Hepatocyte (in vitro differentiated cells): ENCODE measurements at places on chromosomes 5 and 9. TPM values are rescaled to one million over a fixed set of nuclear protein-coding genes. Genes with fewer than 3 reads are reported as not detected.

HSD17B3 gene
- total RNA-seq = 0.67 and 2.5 TPM in 2 replicates

NME5 gene
- 2.2 and 2.3 TPM in 2 replicates for total RNA-seq

POU5F2 gene
- 1.2 and 1.3 TPM in 2 replicates for total RNA-seq

GABRA6 gene
- not detected in 2 replicates for total RNA-seq

SOHLH1 gene
- total RNA-seq = not detected in 2 replicates

SV2C gene
- total RNA-seq = under 0.01 and 0.12 TPM in 2 replicates

RBM22 gene
- 39.3 and 42.6 TPM in 2 replicates for total RNA-seq

PCDHGA2 gene
- total RNA-seq = 0.08 TPM in 1 of 2 replicates, not detected in the other

FAM221B gene
- total RNA-seq = not detected in 2 replicates

IL13 gene
- not detected in 2 replicates for total RNA-seq

SHOC1 gene
- 0.04 and 0.37 TPM in 2 replicates for total RNA-seq

PCDHGB6 gene
- total RNA-seq = 11.6 and 13.6 TPM in 2 replicates

TAF11L9 gene
- total RNA-seq = not detected in 2 replicates

WNT8A gene
- not detected in 2 replicates for total RNA-seq

SPATA31D4 gene
- not detected in 2 replicates for total RNA-seq

TAF1L gene
- total RNA-seq = not detected in 2 replicates

SDHA gene
- total RNA-seq = 91.2 and 102 TPM in 2 replicates

MARCHF11 gene
- total RNA-seq = not detected in 2 replicates

C9orf40 gene
- total RNA-seq = 10.1 and 13.0 TPM in 2 replicates

SH3RF2 gene
- total RNA-seq = 32.0 and 35.1 TPM in 2 replicates

ADGRD2 gene
- not detected in 2 replicates for total RNA-seq

GMCL2 gene
- not detected in 2 replicates for total RNA-seq

LPAR1 gene
- total RNA-seq = 36.8 and 45.9 TPM in 2 replicates

ZNF608 gene
- total RNA-seq = 28.5 and 30.0 TPM in 2 replicates

NUTM2F gene
- total RNA-seq = 0.32 and 0.87 TPM in 2 replicates

F2RL2 gene
- 2.3 and 2.6 TPM in 2 replicates for total RNA-seq

MGAT1 gene
- 137 and 152 TPM in 2 replicates for total RNA-seq

PCDHA6 gene
- 3.2 and 3.4 TPM in 2 replicates for total RNA-seq

FYB1 gene
- total RNA-seq = 2.4 and 2.6 TPM in 2 replicates

LCN6 gene
- total RNA-seq = not detected in 2 replicates

PLPPR1 gene
- 2.1 and 2.6 TPM in 2 replicates for total RNA-seq

ANKRD34B gene
- not detected in 2 replicates for total RNA-seq

SLC1A3 gene
- 42.3 and 44.1 TPM in 2 replicates for total RNA-seq

EPB41L4B gene
- 20.6 and 23.1 TPM in 2 replicates for total RNA-seq

GZMA gene
- total RNA-seq = not detected in 2 replicates

ENG gene
- 3.2 and 6.8 TPM in 2 replicates for total RNA-seq

TTC1 gene
- total RNA-seq = 41.8 and 46.9 TPM in 2 replicates

MEIKIN gene
- total RNA-seq = not detected in 2 replicates

PDZD2 gene
- 1.9 and 4.0 TPM in 2 replicates for total RNA-seq

CCDC192 gene
- total RNA-seq = not detected in 2 replicates

PCDHB14 gene
- total RNA-seq = 3.9 and 4.3 TPM in 2 replicates

PTGS1 gene
- total RNA-seq = 4.2 and 5.4 TPM in 2 replicates

SAPCD2 gene
- 4.6 and 7.5 TPM in 2 replicates for total RNA-seq

TAS2R1 gene
- total RNA-seq = 1.0 TPM in 1 of 2 replicates, not detected in the other

PRUNE2 gene
- total RNA-seq = 4.1 and 8.8 TPM in 2 replicates

TLX3 gene
- not detected in 2 replicates for total RNA-seq

PCDHA4 gene
- total RNA-seq = 25.2 and 30.0 TPM in 2 replicates

SLC23A1 gene
- 13.4 and 19.6 TPM in 2 replicates for total RNA-seq

PCDHGA3 gene
- not detected in 2 replicates for total RNA-seq

EQTN gene
- total RNA-seq = 1.1 TPM in 1 of 2 replicates, not detected in the other

SPATA31D1 gene
- total RNA-seq = not detected in 2 replicates

IRGM gene
- not detected in 2 replicates for total RNA-seq

ARSI gene
- total RNA-seq = 18.4 and 27.9 TPM in 2 replicates

HAVCR2 gene
- total RNA-seq = 0.84 and 1.7 TPM in 2 replicates
